ENCODE measurements at places on chromosomes 5 and 9.

- no peak for DNase-seq
These were observed 1.1 kb downstream of the PRUNE2 start for GRCh38 chr9:76904661-76905457.

- peak; percentile 69 for DNase-seq
These were observed 46.0 kb downstream of the CRB2 start for GRCh38 chr9:123401879-123402513.

- DNase-seq: no peak
These were observed 99.8 kb downstream of the NNT start for GRCh38 chr5:43702815-43703214.

DNA sequence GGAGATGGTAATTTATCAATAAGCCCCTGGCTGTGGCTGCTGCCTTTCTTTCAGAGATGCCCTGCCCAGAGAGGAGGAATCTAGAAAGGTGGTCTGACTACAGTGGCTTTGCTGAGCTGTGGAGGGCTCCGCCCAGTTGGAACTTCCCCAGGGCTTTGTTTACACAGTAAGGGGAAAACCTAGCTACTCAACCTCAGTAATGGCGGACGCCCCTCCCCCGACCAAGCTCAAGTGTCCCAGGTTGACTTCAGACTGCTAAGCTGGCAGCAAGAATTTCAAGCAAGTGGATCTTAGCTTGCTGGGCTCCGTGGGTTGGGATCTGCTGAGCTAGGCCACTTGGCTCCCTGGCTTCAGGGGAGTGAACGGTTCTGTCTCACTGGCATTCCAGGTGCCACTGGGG is 865.4 kb upstream of the ACO1 start:
- peak; percentile 21 for DNase-seq

DNA sequence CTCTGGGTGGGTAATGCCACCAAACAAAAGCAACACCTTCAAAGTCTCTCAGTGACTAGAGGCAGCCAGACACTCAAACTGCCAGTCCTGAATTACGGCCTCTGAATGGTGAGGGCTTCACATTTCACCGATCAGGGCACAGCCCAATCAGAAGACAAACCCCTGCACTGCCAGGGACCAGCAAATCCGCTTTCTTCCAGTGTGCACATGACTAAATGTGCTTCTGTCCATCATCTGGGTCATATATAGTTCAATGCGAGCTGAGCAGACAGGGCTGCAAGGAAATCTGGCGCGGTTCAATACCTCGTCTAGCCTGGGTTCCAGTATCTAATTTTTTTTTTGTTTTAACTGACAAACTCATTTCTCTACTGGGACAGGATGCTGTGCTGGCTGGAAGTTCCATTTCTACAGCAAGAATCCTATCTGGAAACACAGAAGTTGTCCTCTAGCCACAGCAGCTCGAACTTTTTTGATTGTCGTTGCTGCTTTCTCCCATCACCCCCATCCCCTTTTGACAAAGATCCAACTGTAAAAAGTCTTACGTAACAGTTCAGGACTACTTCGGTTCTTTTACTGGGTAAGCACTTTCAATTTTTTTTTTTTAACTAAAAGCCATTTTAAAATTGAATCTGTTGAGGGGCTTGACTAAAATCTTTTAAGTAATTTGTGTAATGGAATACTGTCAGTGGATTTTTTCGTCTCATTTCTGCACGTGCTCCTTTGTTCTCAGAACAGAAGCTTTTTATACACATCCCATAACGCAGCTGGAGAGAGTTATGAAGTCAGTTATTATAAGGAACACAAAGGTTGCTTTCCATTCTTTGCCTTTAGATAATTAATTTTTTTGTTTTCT is 112.7 kb downstream of the NR6A1 start:
- peak; percentile 68 for DNase-seq

DNA sequence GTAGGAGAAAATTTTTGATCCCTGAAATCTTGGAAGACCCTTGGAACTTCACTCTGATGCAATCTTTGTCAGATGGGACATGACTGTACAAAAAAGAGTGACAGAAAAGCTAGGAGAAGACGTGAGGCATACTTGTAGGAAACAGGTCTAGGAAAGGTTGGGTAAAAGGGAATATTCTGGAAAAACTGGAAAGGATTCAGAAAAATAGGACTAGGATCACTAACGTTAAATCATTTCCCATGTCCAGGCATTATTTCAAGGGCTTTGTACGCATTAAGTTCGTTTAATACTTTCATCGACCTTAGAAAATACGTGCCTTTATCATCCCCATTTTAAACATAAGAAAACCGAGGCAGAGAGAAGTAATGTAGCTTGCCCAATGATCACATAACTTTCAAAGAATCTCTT is 2.9 kb downstream of the ALDH1A1 start:
- no peak for DNase-seq

GRCh38 chr5:136205061-136205702 is 12.2 kb upstream of the SMIM32 start:
- no peak for DNase-seq

DNA sequence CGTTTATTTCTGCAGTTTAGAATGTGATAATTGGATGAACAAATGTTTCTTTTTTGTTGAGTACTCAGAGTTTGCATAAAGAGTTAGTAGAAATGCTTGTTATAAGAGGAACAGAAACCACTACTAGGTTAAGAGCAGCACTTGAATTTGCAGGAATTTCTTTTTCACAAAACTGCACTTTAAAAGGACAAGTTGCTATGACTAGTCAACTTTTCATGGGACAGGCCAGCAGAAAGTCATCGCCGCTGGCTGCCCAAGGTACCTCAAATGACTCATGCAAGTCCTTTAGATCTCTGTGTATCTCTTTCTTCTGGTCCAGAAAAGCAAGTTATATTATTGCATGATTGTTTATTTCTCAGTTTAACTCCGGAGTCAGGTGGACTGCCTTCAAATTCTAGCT is 97.3 kb upstream of the HMHB1 start:
- no peak for DNase-seq

DNA sequence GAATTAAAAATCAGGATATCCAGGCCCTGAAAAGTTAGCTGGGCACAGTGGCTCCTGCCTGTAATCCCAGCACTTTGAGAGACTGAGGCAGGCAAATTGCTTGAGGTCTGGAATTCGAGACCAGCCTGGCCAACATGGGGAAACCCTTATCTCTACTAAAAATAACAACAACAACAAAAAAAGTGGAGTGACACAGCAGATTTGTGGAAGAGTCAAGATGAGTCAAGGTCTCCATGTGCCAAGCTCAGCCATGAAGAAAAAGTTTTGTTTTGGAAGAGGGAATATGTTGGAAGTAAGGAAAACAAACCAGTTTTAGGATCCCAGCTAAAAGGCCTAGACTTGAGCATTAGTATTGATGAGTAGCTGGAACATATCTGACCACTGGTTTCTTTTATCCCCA is 14.7 kb downstream of the LRRC70 start:
- DNase-seq: no peak

GRCh38 chr5:94102849-94103248 is 361.4 kb upstream of the POU5F2 start:
- DNase-seq: no peak

All from glutamatergic neuron (in vitro differentiated cells).